ENCODE measurements at places on chromosomes 12 and 14. TPM values are rescaled to one million over a fixed set of nuclear protein-coding genes. Genes with fewer than 3 reads are reported as not detected.
A peak's percentile ranks its signal among the peaks of the same experiment; 100 is the strongest.

DNA sequence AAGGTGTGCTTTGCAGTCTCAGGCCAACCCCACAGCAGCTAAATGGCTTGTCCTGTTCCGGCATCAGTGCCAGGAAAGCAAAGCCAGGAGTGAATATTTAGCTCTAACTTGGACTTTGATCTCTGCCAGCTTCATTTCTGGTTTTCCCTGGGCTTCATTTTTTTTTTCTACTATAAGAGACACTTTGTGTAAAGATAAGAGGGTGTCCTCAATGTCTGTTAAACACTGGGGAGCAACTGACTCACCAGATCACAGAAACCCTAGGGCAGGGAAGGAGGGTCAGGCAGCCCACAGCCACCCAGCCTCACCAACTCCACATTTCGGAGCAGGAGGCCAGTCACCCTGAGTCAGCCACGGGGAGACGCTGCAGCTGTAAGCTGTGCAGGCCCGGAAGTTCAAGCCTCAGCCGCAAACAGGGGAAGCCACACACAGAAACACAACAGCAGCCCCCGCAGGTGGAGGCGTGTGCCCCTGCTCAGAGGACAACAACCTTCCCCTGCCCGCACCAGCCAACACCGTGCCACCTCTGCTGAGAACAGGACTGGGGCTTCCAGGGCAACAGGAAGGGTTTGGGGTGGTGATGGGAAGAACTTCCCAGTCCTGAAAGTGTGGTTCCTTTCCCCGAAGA is 6.3 kb downstream of the TNFRSF1A start:
- DNase-seq = peak; percentile 87

GRCh38 chr14:45251912-45252311 is 1.1 kb downstream of the MIS18BP1 start:
- no peak for DNase-seq

GRCh38 chr14:81231540-81231939 is 10.8 kb upstream of the GTF2A1 start:
- no peak for DNase-seq

DNA sequence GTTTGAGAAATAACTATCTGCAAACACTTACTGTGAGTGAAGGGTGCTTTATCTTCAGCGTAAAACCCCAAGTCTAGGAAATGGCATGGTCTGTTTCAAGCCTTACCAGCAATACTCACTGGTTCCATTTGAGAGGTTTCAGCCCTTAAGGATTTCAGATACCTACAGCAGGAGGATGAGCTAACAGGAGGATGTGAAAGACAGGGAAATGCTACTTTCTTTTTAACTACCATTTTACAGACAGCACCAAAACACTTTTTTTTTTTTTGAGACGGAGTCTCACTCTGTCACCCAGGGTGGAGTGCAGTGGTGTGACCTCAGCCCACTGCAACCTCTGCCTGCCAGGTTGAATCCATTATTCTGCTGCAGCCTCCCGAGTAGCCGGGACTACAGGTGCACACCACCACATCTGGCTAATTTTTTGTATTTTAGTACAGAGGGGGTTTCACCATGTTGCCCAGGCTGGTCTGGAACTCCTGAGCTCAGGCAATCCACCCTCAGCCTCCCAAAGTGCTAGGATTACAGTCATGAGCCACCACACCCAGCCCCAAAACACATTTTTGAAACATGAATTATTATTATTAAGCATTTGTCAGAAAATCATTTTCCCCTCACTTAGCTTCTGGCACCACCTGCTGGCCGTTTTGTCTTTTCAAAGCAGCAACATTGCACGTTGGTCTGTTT is 4.6 kb downstream of the MTRFR start:
- DNase-seq = peak; percentile 34

DNA sequence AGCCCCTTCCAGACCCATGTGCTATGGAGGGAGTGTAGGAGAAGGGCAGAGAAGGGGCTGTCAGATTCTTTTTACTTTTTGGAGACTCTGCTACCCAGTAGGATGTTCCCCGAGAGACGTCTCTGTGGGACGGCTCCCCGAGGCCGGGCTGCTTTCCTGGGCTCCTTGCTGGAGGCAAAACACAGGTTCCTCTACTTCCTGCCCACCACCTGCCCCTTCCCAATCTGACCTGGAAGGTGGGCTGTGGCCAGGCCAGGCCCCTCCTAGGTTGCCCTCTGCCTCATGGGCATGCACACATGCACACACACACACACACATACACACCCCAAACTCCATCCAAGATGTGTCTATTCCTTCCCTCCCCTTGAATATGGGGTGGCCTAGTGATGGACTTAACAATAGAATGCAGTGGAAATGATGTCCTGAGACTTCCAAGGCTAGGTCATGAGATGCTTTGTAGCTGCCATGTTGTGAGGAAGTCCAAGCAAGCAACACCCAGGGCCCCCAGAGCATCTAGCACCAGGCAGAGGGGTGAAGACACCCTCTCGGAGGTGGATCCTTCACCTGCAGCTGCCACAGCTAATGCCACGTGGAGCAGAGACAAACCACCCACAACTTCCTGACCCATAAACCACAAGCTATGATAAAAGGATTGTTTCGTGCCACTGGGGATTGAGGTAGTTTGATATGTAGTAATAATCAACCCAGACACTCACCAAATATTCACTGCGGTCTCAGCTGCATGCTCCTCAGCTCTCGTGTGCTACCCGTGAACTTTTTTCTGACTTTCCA is 1.6 kb upstream of the ASB2 start:
- DNase-seq = no peak

DNA sequence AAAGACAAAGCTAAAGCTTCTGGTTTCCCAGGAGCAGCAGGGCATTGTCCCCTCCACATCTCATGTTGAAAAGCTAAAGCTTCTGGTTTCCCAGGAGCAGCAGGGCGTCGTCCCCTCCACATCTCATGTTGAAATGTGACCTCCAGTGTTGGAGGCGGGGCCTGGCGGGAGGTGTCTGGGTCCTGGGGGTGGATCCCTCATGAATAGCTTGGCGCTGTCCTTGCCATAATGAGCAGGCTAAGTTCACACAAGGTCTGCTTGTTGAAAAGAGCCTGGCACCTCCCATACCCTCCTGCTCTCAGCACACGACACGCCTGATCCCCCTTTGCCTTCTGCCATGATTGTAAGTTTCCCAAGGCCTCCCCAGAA is 123.7 kb downstream of the PIWIL1 start:
- no peak for DNase-seq

DNA sequence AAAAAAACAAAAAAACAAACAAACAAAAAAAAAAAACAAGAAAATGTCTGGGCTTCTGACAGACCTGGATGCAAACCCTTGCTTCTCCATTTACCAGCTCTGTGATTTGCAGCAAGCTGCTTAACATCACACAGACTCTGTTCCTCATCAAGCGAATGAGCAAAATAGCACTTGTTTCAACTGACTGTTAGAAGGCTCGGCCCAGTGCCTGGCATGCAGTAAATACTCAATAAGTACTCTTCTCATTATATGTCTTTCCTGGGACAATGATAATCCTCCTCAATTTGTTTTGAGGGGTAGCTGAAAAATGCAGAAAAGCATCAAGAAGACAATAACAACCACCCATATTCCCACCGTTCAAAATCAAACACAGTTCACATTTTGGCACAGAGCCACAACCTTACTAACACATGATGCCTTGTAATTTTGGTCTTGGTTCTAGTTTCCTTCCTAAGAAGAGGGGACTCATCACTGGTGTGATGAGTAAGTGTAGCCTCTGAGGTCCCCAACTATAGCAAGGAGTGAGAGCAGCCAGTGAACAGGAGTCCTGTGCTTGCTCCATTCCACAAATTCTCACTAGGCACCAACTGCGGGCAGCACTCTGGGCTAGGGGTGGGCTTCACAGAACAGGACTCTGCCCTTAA is 60.4 kb downstream of the TTC7B start:
- DNase-seq = no peak

- DNase-seq = no peak
Measured at GRCh38 chr12:127963933-127964332, 303.0 kb upstream of the TMEM132C start.

DNA sequence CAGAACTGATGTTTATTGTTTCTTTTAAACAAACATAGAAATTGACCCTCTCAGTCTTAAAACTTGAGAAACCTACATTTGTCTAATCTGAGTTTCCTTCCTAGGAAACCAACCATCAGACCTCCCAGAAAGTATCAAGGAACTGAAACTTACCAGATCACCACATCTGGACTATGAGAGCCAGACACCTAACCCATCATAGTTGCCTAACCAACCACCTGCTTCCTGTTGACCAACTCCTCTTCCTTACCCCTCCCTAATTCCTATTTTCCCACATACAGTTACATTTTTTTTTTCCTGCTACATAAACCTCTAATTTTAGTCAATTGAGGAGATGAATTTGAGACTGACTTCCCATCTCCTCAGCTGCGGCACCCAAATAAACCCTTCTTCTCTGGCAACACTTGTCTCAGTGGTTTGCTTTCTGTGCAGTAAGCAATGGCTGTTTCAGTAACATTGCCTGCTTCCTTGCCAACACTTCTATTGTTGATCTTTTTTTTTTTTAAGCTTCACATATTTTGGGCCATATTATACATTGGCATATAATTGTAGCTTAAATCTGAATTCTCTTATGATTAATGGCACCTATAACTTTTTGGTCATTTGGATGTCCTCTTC is 34.3 kb downstream of the KLRD1 start:
- peak; percentile 41 for DNase-seq

The OR4M1 gene
- 0.87 TPM for total RNA-seq

The KRT75 gene
- total RNA-seq = 0.12 TPM

The STAT6 gene
- total RNA-seq = 17.9 TPM

Data from H4 (cell line).